ENCODE measurements at places on chromosomes 7 and 10.

- no peak for DNase-seq
Observed at GRCh38 chr7:109387530-109387929, 817.9 kb downstream of the DNAJB9 start.

DNA sequence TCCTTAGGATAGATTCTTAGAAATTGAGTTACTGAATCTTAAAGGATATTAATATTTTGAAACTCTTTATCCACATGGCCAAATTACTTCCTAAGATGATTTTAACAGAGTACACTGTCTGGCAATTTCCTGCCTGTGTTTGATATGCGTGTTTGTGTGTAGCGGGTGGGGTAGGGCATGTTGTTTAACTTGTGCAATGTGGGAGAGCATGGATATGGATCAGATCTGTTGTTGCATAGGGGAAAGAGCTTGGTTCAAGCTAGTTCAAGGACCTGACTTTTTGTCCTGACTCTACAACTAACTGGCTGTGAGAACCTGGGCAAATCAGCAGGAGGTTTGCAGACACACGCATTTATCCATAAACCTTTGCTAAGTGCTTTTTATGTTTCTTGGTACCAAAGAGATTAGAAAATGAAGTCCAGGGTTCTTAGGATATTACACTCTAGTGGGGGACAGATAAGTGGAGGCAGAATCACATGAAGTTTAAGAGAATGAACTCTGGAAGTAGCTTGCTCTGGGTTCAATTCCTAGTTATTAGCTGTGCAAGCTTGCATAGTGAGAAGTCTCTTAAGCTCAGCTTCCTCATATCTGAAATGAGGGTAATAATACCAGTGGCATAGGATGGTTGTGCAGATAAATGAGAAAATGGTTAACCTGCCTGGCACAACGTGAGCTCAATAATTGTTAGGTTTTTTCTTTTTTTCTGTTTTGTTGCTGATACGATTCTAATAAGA lies 96.3 kb upstream of the PRR15 start:
- DNase-seq = no peak

GRCh38 chr7:111760043-111760442 lies 197.8 kb upstream of the IMMP2L start:
- DNase-seq = no peak

- no peak for DNase-seq
Observed at GRCh38 chr10:118459642-118460193, 117.6 kb upstream of the FAM204A start.

Data from stimulated activated CD4-positive, alpha-beta T cell treated with anti-CD3 and anti-CD28 coated beads, Interleukin-1b, Interleukin-23, amount 100 ng/mL, for 1 hour (primary cell).